Natural killer cell treated with Interleukin-12 subunit alpha and Interleukin-12 subunit beta and Interleukin-15 and Interleukin-18, amount 100 ng/mL, for 72 hours (primary cell): ENCODE measurements at places on chromosomes 11 and 22.

GRCh38 chr22:37047006-37047405 is 4.5 kb upstream of the KCTD17 start:
- no peak for DNase-seq
- no peaks in the 10 kb centered on the region for H3K27me3 ChIP-seq
- no peaks in the 10 kb centered on the region for H3K36me3 ChIP-seq

- no peaks in the 10 kb centered on the region for H3K27me3 ChIP-seq
- H3K4me3 ChIP-seq: no peak overlapping the region
- no peaks in the 10 kb centered on the region for H3K4me1 ChIP-seq
- H3K36me3 ChIP-seq: peaks cover 4% of the 10 kb centered on the region
- no peak for DNase-seq
- H3K27ac ChIP-seq: no peak overlapping the region
Measured at GRCh38 chr11:25876456-25876965, 455.4 kb upstream of the ANO3 start.

DNA sequence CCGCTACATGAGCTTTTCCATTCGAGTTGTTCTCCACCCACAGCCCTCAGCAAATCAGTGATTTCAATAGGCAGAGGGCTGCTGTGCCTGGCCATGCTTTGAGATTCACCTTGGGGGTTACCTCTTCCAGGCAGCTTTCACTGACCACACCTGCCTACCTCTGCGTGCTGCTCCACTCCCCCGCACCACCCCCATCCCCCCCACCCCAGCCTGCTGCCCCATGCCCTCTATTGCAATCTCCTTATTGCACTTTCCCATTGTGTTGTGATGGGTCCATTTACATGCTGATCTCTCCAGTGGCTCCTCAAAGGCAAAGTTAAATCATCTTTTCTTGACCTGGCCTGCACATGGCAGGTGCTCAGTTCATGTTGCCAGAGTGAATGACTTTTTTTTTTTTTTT is 18.0 kb upstream of the POLA2 start:
- no peaks in the 10 kb centered on the region for H3K4me1 ChIP-seq
- no peak overlapping the region for H3K4me3 ChIP-seq
- H3K36me3 ChIP-seq: no peaks in the 10 kb centered on the region
- DNase-seq: no peak
- H3K27me3 ChIP-seq: no peaks in the 10 kb centered on the region

DNA sequence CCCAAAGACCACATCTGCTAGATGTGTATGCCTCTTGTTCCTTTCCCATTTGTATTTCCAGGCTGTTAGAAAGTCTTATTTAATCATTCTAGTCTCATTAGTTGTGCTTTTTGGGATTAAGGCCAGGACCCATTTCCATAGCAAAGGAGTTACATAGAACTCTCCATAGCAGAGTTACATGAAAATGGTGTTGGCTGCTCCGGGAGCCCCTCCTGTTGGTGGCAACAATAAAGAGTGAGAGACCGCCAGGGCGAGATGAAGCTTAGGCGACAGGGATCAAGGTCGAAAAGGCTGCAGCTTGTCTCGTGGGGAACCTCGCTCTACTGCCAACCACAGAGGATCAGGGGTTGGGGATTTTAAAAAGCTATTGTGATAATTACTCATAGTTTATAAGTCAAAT is 58.3 kb downstream of the GRIK4 start:
- no peaks in the 10 kb centered on the region for H3K36me3 ChIP-seq
- H3K4me3 ChIP-seq: no peak overlapping the region
- H3K4me1 ChIP-seq: peaks cover 11% of the 10 kb centered on the region
- H3K27me3 ChIP-seq: peaks cover 20% of the 10 kb centered on the region

GRCh38 chr11:71182791-71183677 is 69.3 kb downstream of the SHANK2 start:
- no peaks in the 10 kb centered on the region for H3K36me3 ChIP-seq
- DNase-seq: no peak
- H3K4me1 ChIP-seq: no peaks in the 10 kb centered on the region
- no peak overlapping the region for H3K27ac ChIP-seq
- H3K4me3 ChIP-seq: no peak overlapping the region

- no peak for DNase-seq
- H3K36me3 ChIP-seq: no peaks in the 10 kb centered on the region
- H3K27ac ChIP-seq: no peak overlapping the region
- peaks cover 5% of the 10 kb centered on the region for H3K27me3 ChIP-seq
- no peak overlapping the region for H3K4me3 ChIP-seq
Measured at GRCh38 chr11:34855021-34855753, 61.0 kb downstream of the APIP start.

DNA sequence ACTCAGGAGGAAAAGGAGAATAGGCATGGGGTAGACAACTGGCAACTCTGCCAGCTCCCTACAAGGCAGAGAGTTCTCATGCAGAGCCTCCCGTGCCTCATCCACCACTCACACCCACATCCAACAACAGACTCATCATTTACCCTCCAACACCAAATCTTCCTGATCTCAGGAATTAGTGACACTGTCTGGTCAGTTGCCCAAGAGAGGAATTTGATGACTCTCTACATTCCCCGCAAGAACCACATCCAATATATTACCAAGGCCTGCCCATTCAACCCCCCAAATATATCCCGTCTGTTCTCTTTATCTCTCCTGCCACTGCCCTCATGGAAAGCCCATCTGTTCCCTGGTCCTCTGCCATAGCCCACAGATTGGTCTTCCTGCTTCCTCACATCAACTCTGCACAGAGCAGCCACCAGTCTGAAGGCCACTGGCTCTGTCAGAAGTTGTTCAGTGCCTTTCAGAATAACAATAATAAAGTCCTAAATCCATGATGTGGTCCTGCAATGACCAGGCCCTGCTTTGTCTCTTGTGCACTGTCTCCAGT is 57.5 kb upstream of the CD82 start:
- H3K27ac ChIP-seq: no peak overlapping the region
- peaks cover 21% of the 10 kb centered on the region for H3K27me3 ChIP-seq
- no peak overlapping the region for H3K4me3 ChIP-seq
- no peak for DNase-seq
- no peaks in the 10 kb centered on the region for H3K4me1 ChIP-seq
